ENCODE measurements at places on chromosomes 16 and 17. TPM values are rescaled to one million over a fixed set of nuclear protein-coding genes. Genes with fewer than 3 reads are reported as not detected.
A peak's percentile ranks its signal among the peaks of the same experiment; 100 is the strongest.

NTN3 gene
- not detected for total RNA-seq

- DNase-seq = peak; percentile 96
Measured at GRCh38 chr16:89505204-89506112, 2.7 kb upstream of the SPG7 start.

DNA sequence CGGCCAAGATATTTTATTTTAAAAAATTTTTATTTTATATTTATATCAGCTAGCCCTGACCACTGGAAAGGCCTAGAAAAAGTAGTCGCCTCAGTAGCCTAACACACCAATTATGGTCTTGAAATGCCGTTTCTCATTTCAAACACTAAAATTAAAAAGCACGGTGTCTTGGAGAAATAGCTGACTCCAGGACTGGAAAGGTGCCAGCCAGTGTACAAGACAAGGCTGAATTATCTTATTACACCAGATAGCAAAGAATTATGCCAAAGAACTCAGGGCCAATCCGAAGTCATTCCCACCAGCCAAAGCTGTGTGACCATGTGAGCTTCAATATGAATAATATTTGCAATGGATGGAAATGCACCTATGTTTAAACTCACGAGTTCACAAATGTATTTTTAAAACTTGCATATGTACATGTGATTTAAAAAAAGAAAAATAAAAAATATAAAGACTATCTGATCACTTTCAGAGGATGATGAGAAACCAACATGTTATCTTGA, 19.9 kb upstream of the ATP2C2 start:
- no peak for DNase-seq

DNA sequence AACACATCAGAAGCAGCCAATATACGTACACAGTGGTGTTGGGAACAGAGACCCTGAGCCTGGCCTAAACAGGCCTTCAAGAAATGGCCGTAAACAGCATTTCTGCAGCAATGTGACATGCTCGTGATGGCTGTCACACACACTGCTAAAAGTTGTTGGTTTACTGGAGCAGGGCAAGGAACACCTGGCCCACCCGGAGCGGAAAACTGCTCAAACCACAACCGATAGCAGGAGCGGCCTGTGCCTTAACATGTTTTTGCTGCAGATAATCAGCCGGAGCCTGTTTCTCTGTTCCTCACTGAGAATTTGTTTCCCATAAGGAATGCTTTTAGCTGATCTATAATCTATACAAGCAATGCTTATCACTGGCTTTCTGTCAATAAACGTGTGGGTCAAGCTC, 6.0 kb upstream of the DPEP1 start:
- no peak for DNase-seq

DNA sequence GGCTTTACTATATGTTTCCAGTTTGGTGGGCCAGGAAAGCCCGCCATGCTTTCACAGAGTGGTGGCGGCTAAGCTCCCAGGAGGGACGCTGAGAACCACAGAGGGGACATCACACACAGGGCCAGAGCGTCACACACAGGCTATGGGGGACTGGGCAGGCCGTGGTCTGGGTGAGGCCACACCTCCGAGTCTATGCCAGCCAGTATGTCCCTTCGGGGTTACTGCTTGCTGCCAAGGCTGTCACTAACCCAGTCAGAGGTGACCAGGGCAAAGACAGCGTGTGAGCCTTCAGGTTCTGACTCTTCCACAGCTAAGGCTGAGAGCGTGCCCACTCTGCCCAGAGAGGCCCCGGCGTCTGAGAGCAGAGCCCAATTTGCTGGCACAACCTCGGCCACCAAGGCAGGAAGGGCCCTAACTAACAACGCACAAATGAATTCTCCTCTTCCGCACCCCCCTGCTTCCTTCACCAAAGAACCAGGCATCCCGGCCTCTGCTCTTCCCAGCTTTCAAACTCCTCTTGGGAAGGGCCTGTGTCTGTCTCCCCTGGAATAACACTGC, 2.9 kb downstream of the PLD6 start:
- DNase-seq = no peak

All from activated CD4-positive, alpha-beta memory T cell treated with anti-CD3 and anti-CD28 coated beads for 36 hours (primary cell).